ENCODE measurements at places on chromosomes 12 and 14.

DNA sequence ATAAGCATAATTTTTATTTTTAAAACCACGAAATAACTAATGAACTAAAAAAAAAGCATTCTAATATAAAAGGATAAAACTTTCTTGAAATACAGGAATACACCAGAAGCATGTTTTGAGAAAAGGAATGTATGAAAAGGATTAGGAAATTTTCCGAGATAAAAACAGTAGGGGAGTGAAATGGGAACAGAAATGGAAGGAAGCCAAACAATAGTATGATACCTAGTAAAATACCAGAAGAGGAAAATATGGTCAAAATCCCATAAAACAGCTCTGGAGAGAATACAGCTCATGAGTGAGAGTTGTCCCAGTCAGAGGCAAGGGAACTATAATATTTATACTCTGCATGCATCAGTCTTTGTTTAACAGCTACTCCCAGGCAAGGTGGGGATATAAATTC lies 1016.2 kb downstream of the SLC6A15 start:
- no peak for DNase-seq
- H3K27me3 ChIP-seq: no peaks in the 10 kb centered on the region
- H3K4me1 ChIP-seq: no peaks in the 10 kb centered on the region
- H3K36me3 ChIP-seq: no peaks in the 10 kb centered on the region

- DNase-seq: no peak
- no peak overlapping the region for H3K4me3 ChIP-seq
- H3K27me3 ChIP-seq: no peaks in the 10 kb centered on the region
These were observed 88.2 kb downstream of the RASSF9 start for GRCh38 chr12:85747941-85748495.

- no peaks in the 10 kb centered on the region for H3K36me3 ChIP-seq
- peaks cover 8% of the 10 kb centered on the region for H3K27me3 ChIP-seq
- no peak for DNase-seq
- H3K4me1 ChIP-seq: peaks cover under 1% of the 10 kb centered on the region
- no peak overlapping the region for H3K27ac ChIP-seq
These were observed 17.9 kb upstream of the CLEC7A start for GRCh38 chr12:10147714-10148403.

- peaks cover 22% of the 10 kb centered on the region for H3K4me1 ChIP-seq
- peaks cover 5% of the 10 kb centered on the region for H3K27me3 ChIP-seq
- no peak overlapping the region for H3K27ac ChIP-seq
- no peak for DNase-seq
- H3K4me3 ChIP-seq: peak overlapping the region; percentile 38
- no peaks in the 10 kb centered on the region for H3K36me3 ChIP-seq
These were observed 34.3 kb upstream of the METAP2 start for GRCh38 chr12:95439461-95440230.

DNA sequence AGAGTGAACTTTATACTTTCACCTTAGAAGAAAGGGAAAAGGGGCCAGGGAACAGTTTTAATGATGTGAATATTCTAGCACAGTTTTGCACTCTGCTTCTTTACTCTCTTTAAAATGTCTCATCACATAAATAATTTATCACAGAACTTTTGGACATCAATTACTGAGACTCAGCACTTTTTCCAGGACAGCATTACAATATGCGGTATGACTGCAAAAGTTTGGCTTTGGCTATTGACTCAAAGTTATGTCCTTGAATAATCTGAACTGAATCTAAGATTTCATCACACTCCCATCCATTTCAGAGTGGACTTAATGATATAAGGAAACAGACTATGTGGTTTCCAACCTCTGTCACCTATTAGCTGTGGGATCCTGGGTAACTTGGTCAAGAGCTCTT lies 11.7 kb downstream of the CCER1 start:
- no peak overlapping the region for H3K4me3 ChIP-seq
- no peaks in the 10 kb centered on the region for H3K4me1 ChIP-seq
- H3K36me3 ChIP-seq: no peaks in the 10 kb centered on the region
- DNase-seq: no peak
- peaks cover 8% of the 10 kb centered on the region for H3K27me3 ChIP-seq
- H3K27ac ChIP-seq: no peak overlapping the region

GRCh38 chr14:89214221-89214965 lies 202.6 kb downstream of the FOXN3 start:
- peaks cover 1% of the 10 kb centered on the region for H3K4me1 ChIP-seq
- DNase-seq: no peak
- no peak overlapping the region for H3K4me3 ChIP-seq
- H3K27ac ChIP-seq: no peak overlapping the region
- no peaks in the 10 kb centered on the region for H3K27me3 ChIP-seq
- peaks cover 33% of the 10 kb centered on the region for H3K36me3 ChIP-seq

GRCh38 chr12:115945491-115945885 lies 332.0 kb downstream of the MED13L start:
- no peak overlapping the region for H3K4me3 ChIP-seq
- no peak overlapping the region for H3K27ac ChIP-seq
- H3K4me1 ChIP-seq: no peaks in the 10 kb centered on the region
- H3K36me3 ChIP-seq: peaks cover 4% of the 10 kb centered on the region
- no peaks in the 10 kb centered on the region for H3K27me3 ChIP-seq

DNA sequence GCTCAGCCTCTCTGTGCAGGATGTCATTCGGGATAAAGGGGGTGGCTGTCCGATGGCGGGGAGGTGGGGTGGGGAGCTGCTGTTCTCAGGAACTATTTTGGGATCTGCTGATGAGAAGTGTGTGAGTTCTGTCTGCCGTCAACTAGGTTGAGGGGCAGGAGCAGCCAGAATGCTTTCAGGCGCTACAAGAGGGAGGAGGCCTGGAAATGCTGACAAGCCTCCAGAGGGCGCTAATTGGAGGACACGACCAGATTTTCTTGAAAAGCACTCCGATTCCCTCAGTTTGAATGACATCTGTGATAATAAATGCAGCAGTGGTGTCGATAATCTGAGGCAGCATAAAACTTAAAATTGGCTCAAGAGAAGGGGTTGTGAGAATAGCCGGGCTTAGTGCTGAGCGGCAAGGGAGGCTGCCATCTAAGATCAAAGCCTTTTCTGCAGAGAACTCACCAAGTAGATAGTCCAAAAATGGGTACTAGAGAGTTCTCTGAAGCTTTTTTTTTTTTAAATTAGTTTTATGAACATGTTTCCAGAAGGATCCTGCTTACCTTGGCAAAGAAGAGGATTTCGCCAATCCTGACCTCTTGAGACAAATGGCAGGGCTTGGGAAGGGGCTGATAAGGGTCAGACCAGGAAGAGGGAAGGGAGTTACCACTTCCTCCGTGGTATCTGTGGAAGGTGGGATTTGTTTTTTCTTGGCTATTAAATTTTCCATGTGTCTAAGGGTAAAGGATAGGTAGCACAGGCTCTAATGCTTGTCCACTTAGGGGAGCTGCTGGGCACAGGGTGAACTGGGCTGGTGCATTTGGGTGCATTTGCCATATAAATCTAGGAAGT lies 94.4 kb downstream of the CRACR2A start:
- H3K4me3 ChIP-seq: no peak overlapping the region
- H3K27ac ChIP-seq: no peak overlapping the region
- peaks cover 82% of the 10 kb centered on the region for H3K36me3 ChIP-seq
- H3K4me1 ChIP-seq: no peaks in the 10 kb centered on the region

- H3K27me3 ChIP-seq: no peaks in the 10 kb centered on the region
- H3K4me3 ChIP-seq: peak overlapping the region; percentile 94
- DNase-seq: no peak
- H3K4me1 ChIP-seq: peaks cover 42% of the 10 kb centered on the region
- H3K36me3 ChIP-seq: peaks cover 22% of the 10 kb centered on the region
These were observed 1.7 kb downstream of the TPCN1 start for GRCh38 chr12:113222730-113223531.

DNA sequence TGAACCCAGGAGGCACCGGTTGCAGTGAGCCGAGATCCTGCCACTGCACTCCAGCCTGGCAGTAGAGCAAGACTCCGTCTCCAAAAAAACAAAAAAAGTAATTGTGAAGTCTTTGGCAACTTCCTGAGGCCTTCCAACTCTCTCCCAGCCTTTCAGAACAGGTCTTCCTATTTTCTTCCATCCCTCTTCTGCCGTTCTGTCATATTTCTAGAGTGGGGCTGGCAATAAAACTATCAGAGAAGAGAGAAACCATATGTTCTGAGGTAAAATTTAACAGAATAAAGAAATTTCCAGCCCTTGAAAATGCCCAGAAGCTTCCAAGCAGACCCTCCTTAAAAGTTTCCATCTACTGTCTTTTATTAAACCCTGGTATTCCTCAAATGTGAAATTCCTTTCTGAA lies 100.4 kb downstream of the HMGA2 start:
- H3K4me1 ChIP-seq: peaks cover 24% of the 10 kb centered on the region
- H3K36me3 ChIP-seq: no peaks in the 10 kb centered on the region

- H3K36me3 ChIP-seq: no peaks in the 10 kb centered on the region
- H3K27ac ChIP-seq: peak overlapping the region; percentile 77
- no peak for DNase-seq
- H3K27me3 ChIP-seq: peaks cover under 1% of the 10 kb centered on the region
- no peak overlapping the region for H3K4me3 ChIP-seq
These were observed 10.7 kb upstream of the LYZ start for GRCh38 chr12:69337311-69338090.

- H3K36me3 ChIP-seq: no peaks in the 10 kb centered on the region
- H3K4me1 ChIP-seq: no peaks in the 10 kb centered on the region
- no peak overlapping the region for H3K27ac ChIP-seq
- no peaks in the 10 kb centered on the region for H3K27me3 ChIP-seq
These were observed 382.8 kb downstream of the BCL11B start for GRCh38 chr14:98888927-98889835.

GRCh38 chr14:67863223-67863622 lies 43.6 kb downstream of the RAD51B start:
- H3K36me3 ChIP-seq: peaks cover 20% of the 10 kb centered on the region
- no peak overlapping the region for H3K27ac ChIP-seq
- no peak for DNase-seq
- no peaks in the 10 kb centered on the region for H3K27me3 ChIP-seq
- H3K4me3 ChIP-seq: no peak overlapping the region
- H3K4me1 ChIP-seq: no peaks in the 10 kb centered on the region

DNA sequence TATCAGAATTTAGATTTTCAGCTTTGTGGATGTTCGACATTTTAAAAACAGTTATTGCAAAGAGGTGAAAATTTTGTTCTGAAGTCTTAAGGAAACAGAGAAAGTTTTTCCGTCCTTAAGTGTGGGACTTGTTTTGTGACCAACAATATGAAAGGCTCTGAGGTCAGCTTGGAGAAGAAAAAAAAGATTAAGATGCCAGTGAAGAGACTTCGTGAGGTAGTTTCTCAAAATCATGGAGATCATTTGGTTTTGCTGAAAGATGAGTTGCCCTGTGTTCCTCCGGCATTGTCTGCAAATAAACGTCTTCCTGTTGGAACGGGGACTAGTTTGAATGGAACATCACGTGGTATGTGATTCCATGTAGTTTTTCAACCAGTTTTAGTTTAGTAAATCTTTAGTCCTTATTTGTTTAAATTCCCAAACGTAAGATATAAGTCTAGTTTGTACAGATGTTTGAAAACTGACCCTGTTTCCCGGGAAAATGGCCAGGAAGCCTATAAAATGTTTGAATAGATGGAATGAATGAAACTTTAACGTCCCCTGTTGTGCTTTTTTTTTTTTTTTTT lies 682 bp downstream of the KIAA0586 start:
- no peaks in the 10 kb centered on the region for H3K27me3 ChIP-seq
- DNase-seq: no peak
- H3K4me1 ChIP-seq: peaks cover 46% of the 10 kb centered on the region
- H3K4me3 ChIP-seq: peak overlapping the region; percentile 94

DNA sequence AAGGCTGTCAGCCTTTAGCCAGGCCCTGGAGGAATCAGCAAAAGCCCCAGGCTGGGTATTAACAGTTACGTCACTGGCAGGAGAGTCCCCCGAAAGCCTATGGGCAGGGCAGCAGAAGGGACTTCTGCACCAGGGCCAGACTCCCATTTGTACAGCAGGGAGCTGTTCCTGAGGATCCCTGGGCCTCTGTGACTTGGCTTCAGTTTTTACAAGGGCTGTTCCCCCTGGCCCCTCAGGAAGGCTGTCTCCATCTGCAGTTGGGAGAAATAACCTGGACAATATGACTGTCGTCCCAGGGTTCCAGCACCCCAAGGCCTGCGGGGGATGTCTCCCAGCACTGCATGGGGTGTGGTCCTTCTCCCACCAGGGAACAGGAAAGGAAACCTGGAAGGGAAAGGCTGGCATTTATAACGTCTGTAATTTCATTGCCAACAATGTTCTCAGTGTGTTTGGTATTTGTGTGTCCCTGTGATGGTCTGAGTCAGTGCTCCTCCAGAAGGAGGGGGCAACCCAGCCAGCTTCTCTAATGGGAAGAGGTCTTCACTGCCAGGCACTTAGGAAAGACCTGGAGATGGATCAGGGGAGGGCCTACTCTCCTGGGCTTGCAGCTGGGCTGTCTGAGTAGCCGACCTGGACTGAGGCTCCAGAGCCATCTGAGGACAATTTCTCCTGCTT lies 42.4 kb downstream of the ERH start:
- H3K27me3 ChIP-seq: no peaks in the 10 kb centered on the region
- H3K4me1 ChIP-seq: peaks cover 60% of the 10 kb centered on the region
- peak overlapping the region; percentile 86 for H3K4me3 ChIP-seq

- no peak for DNase-seq
- H3K4me3 ChIP-seq: no peak overlapping the region
- H3K36me3 ChIP-seq: peaks cover 10% of the 10 kb centered on the region
- peak overlapping the region; percentile 26 for H3K27ac ChIP-seq
- peaks cover 68% of the 10 kb centered on the region for H3K4me1 ChIP-seq
These were observed 78.3 kb downstream of the MED13L start for GRCh38 chr12:116199160-116199706.

GRCh38 chr12:10341892-10342509 lies 34.3 kb downstream of the KLRD1 start:
- no peak overlapping the region for H3K27ac ChIP-seq
- peaks cover 11% of the 10 kb centered on the region for H3K4me1 ChIP-seq
- no peaks in the 10 kb centered on the region for H3K36me3 ChIP-seq
- no peak for DNase-seq

DNA sequence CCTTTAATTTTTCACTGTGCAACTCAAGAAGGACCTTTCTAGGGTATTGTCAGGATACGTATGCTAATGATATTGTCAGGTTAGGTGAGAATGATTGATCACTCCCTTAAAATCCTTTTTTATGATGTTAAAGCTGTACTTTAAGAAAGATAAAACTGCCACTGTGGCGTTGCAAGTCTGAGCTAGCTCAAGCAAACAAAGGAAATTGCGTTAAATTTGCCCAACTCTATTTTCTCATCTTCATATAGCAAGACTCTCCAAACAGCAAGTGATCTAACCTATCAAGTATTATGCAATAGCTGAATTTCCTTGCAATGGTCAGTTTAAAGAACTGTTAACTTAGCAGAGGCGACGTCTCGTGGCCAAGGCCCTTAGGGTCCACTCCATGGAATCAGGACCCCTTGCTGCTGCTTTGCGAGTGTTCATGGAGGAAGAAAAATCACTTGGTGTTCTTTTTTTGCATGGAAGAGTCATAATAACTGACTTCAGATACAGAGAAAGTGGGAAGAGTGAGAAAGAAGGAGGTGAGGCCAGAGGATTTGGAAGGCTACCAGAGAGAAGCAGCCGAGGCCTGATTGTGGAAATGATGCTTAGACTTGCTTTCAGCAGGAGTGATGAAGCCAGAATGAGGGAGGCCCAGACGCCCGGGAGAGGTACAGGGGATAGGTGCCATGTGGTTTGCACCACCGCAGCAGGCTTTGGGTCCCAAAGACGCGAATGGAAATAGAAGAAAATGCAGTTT lies 2.5 kb downstream of the TRAF3 start:
- no peak for DNase-seq
- H3K4me3 ChIP-seq: peak overlapping the region; percentile 84
- peak overlapping the region; percentile 56 for H3K27ac ChIP-seq
- no peaks in the 10 kb centered on the region for H3K27me3 ChIP-seq
- H3K36me3 ChIP-seq: peaks cover 47% of the 10 kb centered on the region
- peaks cover 77% of the 10 kb centered on the region for H3K4me1 ChIP-seq

- H3K4me1 ChIP-seq: peaks cover 9% of the 10 kb centered on the region
- H3K4me3 ChIP-seq: no peak overlapping the region
- H3K36me3 ChIP-seq: no peaks in the 10 kb centered on the region
- no peaks in the 10 kb centered on the region for H3K27me3 ChIP-seq
- DNase-seq: no peak
These were observed 14.1 kb upstream of the NUMB start for GRCh38 chr14:73472185-73473114.
